ENCODE measurements at places on chromosomes 3 and 15.

DNA sequence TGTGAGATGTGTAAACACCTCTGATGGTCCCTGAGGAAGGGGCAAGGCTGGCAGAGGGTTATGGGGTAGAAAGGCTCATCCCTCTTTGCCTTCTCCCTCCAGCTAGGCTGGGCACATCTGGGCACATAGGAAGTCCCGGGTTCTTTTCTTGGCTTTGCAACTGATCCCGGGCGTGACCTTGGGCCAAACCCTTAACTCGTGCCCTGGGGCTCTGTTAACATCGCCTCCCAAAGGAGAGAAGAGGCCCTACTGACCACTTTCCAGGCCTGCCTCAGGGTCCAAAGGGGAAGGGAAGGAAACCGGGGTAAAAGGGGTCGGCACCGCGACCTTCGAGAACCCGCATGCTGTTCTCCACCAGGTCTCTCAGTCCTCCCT is 549 bp downstream of the C3orf18 start:
- peak; percentile 17 for DNase-seq

- no peak for DNase-seq
Observed at GRCh38 chr3:195911946-195912270, 3.6 kb upstream of the TNK2 start.

- no peak for DNase-seq
Observed at GRCh38 chr3:50584391-50584790, 15.1 kb downstream of the HEMK1 start.

DNA sequence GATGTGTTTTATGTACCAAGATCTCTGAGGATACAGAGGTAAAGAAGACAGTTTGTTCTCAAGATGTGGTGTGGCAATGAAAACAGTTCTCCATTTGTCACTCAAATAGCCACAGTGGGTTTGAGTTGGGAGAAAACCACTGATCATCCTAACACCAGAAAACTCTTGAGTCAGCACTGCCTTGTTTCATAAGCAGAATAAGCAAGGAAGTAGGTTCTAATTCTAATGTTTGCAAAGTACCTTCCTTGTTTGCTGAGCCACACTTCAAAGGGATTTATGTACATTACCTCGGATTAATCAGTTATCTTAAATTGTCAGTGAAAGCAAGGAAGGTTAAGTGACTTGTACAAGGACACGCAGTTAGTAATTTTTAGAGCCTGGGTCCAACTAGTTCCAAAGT is 107.8 kb upstream of the BOC start:
- DNase-seq = no peak

DNA sequence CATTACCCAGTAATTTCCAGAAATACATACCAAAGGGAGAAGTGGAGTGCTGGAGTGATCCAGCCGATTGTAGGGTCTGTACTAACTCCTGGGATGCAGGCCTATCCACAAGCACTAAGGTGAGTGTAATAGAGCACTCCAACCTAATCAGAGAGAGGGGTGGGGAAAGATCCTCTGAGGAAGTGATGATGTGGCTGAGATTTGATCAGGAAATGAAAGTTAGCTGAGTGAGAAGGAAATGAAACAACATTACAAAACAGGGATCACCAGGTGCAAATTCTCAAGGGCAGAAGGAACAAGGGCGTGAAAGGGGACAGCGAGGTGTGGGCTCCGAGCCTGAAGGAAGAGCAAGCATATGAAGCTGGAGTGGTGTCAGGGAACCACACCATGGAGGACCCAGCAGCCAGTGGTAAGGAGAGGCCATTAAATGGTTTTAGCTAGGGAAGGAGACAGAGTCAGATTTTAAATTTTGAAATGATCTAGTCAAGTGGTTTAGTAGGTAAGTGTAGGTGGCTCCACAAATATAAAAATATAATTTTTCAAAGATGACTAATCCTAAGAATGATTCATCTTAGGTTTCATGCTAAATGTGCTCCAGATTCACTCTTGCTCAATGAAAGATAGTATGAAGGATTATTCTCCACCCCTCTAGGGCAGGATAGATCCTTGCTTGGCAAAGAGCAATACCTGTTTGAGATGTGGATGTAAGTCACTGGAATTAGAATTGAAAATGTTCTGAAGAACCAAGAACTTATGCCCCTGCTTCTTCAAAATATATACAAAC is 348.7 kb downstream of the TBL1XR1 start:
- peak; percentile 4 for DNase-seq

GRCh38 chr3:51916418-51916817 is 13.3 kb upstream of the IQCF1 start:
- DNase-seq = no peak

GRCh38 chr3:13543253-13543652 is 5.7 kb upstream of the FBLN2 start:
- DNase-seq = peak; percentile 94

DNA sequence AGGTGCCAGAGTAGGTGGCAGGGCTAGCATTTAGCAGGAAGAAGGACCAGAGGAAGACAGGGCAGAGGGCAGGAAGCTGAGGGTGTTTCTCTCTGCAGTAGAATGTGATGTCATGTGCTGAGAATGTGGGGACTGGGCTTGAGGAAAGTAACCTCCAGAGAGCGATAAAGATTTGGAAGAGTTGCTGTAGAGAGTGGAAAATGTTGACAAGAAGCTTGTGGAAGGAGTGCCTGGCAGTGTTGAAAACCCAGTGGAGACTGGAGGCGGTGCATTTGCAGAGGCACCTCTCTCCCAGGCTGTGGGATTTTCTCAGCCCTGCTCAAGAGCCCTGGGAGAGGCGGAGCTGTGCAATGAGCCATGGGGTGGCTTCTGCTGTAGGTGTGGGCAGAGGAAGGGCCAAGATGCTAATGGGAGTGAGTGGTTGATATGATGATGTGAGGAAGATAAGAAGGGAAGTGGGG is 54.8 kb downstream of the MESD start:
- DNase-seq = peak; percentile 24

- DNase-seq = no peak
Observed at GRCh38 chr15:89498574-89498906, 2.2 kb upstream of the RHCG start.

DNA sequence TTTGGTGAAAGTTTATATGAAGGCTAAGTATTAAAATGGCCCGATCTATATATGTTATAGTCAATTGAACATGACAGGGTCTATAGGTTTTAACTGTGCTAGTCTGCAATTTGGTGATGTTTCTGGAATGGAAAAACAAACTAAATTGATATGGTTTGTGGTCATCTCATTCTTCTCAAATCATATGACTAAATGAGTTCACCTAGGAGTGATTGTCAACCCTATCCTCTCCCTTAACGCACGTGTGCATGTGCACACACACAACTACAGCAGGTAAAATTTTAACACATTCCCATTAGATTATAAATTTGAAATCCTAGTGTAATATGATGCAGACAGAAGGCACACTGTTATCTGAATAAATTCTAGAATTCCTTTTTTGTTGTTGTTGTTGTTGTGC is 9.0 kb downstream of the CLDND1 start:
- no peak for DNase-seq

GRCh38 chr3:139846729-139847128 is 88.3 kb upstream of the CLSTN2 start:
- no peak for DNase-seq

- DNase-seq = no peak
Observed at GRCh38 chr3:63395960-63396359, 117.9 kb downstream of the SYNPR start.

GRCh38 chr15:99433757-99434450 is 131.9 kb upstream of the MEF2A start:
- no peak for DNase-seq

- DNase-seq = no peak
Observed at GRCh38 chr3:44860117-44860516, 1.6 kb upstream of the TMEM42 start.

- peak; percentile 3 for DNase-seq
Observed at GRCh38 chr3:152638707-152639450, 196.1 kb upstream of the P2RY1 start.

- no peak for DNase-seq
Observed at GRCh38 chr15:100254691-100255090, 87.1 kb downstream of the ADAMTS17 start.

DNA sequence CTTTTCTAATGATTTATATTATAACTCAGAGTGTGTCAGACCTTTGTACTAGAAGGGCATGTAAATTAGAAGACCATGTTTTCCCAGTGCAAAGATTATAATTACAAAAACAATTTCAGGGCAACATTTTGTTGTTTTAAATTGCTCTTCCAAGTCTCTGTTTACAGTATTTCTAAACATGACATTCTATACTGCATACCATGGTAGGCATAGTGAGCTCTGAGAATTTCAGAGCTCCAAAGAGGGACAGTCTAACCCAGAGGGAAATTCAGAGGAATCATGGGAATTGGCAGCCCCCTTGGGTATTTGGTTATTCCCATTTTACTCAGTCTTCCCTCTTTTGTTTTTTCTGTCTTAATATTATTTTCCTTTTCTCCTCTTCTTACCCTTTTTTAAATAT is 361.5 kb upstream of the SEMA6D start:
- DNase-seq = no peak

DNA sequence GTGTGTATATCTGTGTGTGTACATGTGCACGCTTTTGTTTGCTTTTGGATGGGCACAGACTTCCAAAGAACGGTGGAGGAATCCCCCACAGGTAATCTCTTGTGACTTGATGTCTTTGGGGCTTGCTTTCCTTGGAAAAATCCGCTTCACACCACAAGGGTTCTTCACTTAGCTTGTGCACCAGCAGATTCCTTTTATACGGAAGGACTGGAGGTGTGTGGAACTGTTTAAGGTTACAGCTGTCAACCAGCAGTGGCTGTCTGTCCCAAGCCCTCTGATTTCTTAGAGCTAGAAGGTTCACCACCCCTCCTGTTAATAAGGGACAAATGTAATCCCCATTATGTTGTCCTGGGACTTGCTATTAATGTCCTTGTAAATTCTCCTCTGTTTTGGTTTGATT is 193.5 kb downstream of the ITPR1 start:
- DNase-seq = no peak

DNA sequence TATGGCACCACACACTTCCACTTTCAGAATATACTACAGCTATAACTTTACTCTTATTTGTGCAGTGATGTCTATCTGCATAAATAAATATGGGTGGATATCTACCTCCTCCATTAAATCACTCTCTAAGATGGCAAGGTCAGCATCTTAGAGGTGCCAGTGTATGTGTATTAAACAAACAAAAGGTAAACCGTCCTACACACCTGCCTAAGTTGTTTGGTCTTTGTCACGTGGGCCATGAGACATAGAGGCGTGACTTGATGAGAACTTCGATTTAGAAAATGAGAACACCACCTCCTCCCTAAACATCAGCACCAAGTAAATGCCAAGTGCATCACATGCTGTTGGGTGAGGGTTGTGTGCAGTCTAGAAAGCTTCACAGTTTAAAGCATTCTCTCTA is 310.6 kb downstream of the GRM7 start:
- no peak for DNase-seq

DNA sequence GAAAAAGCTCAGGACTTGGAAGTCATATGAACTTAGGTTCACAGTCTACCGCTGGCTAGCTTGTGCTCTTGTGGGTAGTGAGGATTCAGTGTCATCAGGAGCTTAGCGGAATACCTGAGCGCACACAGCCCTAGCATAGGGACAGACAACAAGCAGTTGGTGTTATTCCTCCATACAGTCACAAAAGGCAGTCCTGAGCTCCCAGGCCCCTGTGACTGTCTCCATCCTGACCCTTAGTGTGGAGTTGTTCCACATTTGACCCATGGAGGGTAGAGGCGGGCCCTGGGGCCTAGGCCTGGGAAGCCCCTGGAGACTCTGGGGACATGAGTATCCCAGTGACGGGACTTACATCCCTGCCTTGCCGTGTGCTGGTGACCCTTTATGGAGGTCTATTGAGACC is 131.5 kb upstream of the PLXNA1 start:
- DNase-seq = no peak

DNA sequence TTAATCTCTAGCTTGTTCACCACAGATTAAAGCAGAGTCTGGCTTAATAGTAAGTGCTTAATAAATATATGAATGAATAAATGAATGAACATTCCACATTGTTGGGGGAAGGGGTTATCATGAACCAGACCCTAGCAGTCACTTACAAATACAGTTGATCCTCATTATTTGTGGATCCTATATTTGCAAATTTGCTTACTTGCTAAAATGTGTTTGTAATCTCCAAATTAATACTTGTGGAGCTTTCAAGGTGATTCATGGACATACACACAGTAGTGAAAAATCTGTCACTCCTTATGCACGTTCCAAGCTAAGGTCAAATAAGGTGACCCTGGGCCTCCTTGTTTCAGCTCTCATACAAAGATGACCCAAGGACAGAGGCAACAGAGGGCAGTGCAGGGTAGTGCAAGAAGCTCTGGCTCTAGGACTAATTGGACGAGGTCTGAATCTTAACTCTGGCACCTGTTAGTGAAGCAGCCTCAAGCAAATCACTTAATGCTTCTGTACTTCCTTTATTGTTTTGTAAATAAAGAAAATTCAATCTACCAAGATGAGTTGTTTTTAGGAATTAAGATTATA is 112.8 kb upstream of the C2CD4B start:
- DNase-seq = no peak

DNA sequence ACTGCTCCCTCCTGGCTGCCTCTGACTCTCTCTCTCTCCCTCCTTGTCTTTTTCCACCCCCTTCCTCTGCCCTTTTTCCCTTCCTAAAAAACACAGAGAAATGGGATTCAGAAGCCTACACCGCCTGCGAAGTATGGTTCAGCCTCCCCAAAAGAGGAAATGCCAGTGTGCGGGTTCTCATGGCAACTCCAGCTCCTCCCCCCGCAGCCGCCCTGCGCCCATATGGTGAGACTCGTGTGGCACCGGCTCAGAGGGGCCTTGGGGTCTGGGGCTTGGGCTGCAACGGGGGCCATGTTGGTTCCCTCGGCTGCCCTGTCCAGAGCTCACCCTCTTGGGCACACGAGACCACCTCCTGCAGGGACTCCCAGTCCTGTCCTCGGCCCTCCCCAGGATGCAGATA is 23.6 kb upstream of the LINGO1 start:
- no peak for DNase-seq

- peak; percentile 26 for DNase-seq
Observed at GRCh38 chr3:86969500-86970189, 21.3 kb downstream of the VGLL3 start.

- no peak for DNase-seq
Observed at GRCh38 chr15:73313861-73314260, 54.9 kb downstream of the HCN4 start.

DNA sequence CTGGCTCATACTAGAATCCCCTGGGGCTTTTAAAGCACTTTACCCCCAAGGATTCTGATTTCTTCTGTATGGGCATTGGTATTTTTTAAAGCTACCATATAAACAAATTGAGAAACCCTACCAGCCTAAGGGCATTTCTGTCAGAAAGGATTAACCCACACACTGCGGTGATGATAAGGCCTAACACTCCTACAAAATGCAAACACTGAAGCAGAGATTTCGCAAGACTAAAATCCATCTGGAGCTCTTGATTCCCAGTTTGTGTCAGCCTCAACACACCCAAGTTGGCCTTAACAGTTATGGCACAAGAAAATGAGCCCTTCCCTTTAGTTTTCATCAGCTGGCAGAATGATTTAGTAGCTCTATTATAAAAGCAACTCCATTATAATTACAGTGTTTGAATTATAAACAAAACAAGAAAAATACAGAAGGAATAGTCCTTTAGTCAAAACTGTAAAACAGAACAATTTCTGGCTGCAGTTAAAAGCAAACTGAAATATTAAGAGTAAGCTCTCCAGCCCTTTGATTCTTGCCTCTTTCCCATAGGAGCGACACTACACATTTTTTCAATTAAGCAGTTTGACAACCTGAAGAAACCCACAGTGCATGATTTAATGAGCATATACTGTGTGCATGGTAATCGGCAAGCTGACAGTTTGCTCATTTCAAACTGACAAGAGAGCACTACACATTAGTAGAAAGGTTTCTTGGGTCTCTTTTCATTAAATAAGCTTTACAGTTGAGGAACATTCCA is 441.2 kb downstream of the FHIT start:
- DNase-seq = no peak

Measured in AG08395 (cell line).